Endothelial cell of coronary artery (primary cell): ENCODE measurements at places on chromosomes 7 and 10. TPM values are rescaled to one million over a fixed set of nuclear protein-coding genes. Genes with fewer than 3 reads are reported as not detected.

ANKRD1 gene
- 667 and 960 TPM in 2 replicates for total RNA-seq

FAM204A gene
- total RNA-seq: 54.7 and 55.0 TPM in 2 replicates

AOAH gene
- 0.09 TPM in 1 of 2 replicates, not detected in the other for total RNA-seq

SPDYE2B gene
- not detected in 2 replicates for total RNA-seq

RAB18 gene
- total RNA-seq: 37.5 and 45.2 TPM in 2 replicates

ABCC2 gene
- 0.54 and 1.0 TPM in 2 replicates for total RNA-seq

NKX2-3 gene
- not detected in 2 replicates for total RNA-seq

DEPP1 gene
- total RNA-seq: 237 and 266 TPM in 2 replicates

TEX36 gene
- total RNA-seq: not detected in 2 replicates

PRRT4 gene
- not detected in 2 replicates for total RNA-seq

STEAP1 gene
- 8.5 and 10.8 TPM in 2 replicates for total RNA-seq

ARMH3 gene
- total RNA-seq: 6.6 and 8.8 TPM in 2 replicates

UPK3B gene
- 0.27 TPM in 1 of 2 replicates, not detected in the other for total RNA-seq

CXCL12 gene
- total RNA-seq: 1.4 and 34.2 TPM in 2 replicates

ZNF804B gene
- total RNA-seq: under 0.01 TPM in 1 of 2 replicates, not detected in the other

ORAI2 gene
- 64.3 and 74.0 TPM in 2 replicates for total RNA-seq

EVX1 gene
- not detected in 2 replicates for total RNA-seq

GSAP gene
- 2.4 and 2.8 TPM in 2 replicates for total RNA-seq
